Activated CD4-positive, alpha-beta T cell treated with anti-CD3 and anti-CD28 coated beads for 4 hours (primary cell): ENCODE measurements at places on chromosomes 2 and 18.

DNA sequence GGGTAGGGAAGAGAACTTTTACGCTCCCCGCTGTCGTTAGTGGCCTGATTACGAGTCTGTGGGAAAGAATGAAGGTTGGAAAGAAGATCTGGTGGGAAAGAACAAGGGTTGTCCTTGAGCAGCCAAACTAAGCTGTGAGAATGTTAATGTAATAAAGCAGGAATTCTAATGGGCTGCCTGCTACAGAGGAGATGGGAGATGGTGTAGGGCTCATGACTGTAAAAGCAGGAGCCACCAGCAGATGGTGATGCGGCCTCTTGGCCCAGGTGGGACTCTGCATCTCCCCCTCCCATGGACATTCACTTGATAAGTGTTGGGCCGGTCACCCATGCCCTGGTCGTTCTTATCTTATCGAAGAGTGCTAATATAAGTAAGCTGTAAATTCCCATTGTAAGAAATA lies 150.0 kb downstream of the NEDD4L start:
- no peak for DNase-seq

GRCh38 chr18:36867056-36867455 lies 38.1 kb downstream of the KIAA1328 start:
- DNase-seq = no peak

DNA sequence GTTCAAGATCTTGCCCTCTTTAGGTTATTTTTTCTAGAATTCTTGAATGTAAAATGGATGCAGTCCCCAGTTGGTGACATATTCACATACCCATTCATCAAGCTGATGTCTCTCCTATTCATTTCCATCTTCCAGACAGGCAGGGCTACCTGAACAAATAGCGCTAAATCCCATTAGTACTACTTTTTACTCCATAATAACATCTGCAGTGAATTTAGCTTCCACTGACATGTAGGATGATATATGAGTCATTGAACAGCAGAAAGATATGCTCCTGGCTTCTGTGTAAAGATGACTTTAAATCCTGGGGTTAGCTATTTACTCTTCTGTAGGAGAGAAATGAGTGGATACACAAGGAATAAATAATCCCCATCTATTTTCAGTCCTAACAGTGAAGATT lies 194.7 kb downstream of the RND3 start:
- no peak for DNase-seq

DNA sequence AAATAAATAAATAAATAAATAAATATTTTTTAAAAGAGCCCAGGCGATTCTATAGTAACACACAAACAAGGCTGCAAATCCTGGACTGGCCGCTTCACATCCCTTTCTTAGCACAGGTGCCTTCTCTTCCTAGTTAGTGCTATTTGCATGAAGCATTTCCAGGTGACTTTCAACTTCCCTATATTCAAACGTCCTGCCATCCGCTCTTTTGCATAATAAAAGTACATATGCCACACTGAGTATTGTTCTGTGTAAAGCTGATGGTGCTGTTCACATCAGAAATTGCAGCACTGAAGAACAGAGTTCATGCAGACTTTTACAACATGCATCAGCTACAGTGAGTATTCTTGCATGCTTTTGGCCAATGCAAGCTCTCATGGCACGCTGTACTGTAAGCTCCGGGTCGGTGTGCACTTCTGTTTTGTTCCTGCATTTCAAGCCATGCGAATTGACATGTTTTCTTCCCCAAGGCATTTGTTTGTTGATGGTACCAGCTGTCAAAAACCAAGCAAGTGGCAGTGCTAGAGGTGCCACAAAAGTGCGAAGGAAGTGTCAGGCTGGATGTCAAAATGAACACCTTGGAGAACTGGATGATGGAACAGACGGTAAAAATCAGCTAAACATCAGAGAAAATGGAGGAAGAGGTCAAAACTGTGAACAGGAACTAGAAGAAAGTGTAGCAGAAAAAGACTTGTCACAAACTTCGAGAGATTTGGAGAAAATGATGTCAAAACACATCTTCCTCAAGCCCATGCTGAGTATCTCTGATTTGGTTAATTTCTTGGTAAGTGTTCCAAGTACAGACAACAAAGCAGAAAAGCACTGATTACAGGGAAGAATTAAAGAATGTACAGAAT lies 25.5 kb upstream of the CEP68 start:
- DNase-seq = no peak

GRCh38 chr2:153074207-153074606 lies 355.8 kb downstream of the ARL6IP6 start:
- no peak for DNase-seq

- no peak for DNase-seq
These were observed 511.2 kb upstream of the FSIP2 start for GRCh38 chr2:185227391-185227790.

DNA sequence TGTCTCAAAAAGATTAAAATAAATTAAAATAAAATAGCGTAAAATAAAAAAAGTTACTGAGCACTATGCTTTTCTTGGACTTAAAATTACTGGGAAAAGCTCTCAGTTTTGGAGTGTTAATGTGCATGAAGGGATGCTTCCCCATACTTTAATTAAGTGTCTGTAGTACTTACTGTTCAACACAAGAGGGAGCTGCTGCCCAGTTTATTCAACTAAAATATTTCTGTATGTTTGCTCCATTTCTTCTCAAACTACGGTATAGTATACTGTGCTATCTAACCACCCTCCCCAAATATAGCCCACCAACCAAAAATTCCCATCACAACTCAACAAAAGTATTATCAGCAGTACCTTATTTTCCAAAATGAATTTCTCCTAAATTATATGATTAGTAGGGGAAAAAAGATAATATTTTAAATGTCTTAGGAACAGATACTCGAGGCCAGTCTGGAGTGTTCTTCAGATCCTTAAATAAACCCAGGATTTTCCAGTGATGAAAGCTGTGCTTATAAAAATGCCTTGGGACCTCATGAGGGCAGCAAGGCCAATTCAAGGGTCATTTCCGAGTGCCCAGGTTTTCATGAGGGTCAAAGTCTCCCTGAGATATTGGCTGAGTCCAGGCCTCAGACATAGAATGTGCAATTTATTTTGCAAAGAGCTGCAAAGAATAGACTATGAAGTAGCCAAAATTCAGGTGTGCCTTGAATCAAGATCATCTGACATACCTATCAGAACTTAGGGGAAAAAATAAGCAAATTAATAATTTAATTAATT lies 64.1 kb downstream of the CHRNA1 start:
- DNase-seq = peak; percentile 23

DNA sequence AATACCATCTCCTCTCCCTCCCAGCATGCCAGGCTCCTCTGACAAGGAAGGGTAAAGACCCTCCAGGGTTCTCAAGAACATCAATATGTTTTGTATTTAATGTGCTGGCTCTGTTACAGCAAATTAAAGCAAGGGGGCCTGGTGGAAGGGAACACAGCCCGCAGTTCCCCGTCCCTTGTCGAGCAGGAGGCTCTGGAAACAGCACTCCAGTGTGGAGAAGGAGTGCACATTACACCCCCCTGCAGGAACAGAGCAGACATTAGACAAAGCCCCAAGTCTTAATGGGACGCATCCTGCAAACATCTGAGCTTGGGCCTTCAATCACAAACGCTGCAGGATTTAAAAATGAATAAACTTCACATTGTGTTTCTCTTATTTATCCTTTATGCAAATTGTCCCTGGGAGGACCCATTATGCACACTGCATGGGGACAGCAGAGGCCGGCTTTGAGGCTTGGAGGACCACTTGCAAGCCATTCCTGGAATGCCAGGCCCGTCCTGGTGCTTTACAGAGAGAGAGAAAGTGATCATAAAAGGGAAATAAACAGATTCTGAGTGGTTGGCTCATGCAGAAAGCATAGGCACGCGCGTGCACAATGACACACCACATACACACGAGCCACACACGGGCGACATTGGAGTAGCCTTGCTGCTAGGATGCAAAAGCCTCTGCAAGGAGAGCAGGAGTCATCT lies 328.7 kb downstream of the SMAD2 start:
- no peak for DNase-seq

DNA sequence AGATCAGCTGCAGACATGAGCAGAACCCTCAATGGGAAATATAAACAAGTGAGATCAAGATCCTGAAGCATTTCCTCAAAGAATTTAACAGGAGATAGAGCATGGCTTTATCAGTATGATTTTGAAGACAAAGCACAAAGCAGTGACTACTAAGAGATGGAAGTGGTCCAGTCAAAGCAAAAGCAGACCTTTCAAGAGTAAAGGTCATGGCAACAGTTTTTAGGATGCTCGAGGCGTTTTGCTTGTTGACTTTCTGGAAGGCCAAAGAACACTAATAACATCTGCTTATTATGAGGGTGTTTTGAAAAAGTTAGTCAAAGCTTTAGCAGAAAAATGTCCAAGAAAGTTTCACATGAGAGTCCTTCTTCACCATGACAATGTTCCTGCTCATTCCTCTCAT lies 128.5 kb downstream of the KCNE4 start:
- no peak for DNase-seq

DNA sequence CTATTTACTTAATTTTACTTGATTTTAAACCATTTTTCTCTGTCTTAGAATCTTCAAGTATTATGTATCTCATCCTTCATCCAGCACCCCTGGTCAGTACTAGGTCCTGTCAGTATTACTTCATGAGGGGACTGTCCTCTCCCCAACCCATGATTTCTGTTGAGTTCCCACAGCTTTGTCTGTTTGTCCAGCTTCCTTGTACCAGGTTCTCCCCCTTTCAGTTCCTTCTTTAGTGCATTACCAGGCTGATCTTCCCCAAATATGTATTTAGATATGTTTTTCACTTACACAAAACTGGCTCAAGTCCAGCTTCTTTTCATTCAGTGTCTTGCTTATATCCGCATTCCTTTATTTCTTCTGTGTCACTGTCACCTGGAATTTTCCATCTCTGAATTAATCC lies 13.8 kb upstream of the TTC27 start:
- no peak for DNase-seq

GRCh38 chr2:26223018-26223417 lies 21.4 kb downstream of the HADHA start:
- no peak for DNase-seq

DNA sequence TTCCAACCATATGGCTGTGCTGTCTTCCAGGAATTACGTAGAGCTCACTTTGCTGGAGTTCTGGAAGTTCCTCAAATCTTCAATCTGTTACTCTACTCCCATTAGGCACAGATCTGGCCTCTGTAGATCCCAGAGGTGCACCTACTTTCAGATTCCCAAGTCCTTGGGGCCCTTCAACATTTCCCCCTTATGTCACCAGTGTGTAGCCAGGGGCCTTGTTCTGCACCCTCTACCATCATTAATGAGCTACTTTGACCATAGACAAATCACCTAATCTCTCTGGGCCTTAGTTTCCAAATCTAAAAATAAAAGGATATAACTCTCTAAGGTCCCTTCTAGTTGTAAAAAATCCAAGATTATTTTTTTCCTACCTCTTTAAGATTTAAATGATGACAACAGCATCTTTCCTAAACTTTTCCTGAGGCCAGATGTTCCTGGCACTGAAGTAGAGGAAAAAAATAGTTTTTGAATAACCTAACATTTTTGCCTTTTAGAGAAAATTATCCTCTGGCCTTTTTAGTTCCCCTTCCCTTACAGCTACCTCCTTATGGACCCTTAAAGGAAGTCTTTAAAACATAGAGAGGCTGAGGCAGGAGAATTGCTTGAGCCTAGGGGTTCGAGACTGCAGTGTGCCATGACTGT lies 31.0 kb upstream of the WIPF1 start:
- DNase-seq = no peak

DNA sequence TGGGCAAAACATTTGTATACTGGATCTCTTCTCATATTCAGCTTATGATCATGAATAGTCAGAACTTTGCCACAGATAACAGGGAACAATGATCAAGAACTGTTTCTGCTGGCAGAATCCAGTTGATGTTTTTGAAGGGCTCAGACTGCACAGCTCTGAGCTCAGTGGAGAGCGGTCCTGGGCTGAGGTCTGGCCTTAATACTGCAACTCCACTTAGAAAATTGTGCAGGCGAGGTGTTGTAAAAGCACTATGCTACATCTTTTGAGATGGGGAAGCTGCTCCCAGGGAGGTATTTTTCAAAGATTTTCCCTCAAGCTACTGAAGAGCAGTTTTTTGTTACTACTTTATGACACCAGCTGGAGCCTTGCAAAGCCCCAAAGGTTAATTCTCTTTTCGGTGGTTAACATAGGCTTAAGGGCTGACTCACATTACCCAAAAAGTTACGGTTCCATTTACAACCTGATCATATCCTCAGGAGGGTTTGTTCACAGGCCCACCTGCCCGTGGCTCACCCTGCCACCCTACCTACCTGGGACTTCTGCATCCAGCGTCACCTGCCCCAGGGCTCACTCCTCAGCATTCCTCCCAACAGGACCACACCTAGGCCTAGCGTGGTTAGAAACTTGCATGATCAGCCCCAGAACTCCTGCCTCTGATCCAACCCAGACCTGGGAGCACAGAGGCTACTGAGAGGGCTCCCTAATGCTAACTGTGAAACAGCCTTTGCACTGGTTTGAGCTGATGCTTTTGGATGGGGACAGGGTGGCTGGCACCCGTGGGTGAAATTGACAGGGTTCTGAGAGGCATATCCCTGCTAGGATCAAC lies 114.4 kb downstream of the NCK2 start:
- peak; percentile 47 for DNase-seq

DNA sequence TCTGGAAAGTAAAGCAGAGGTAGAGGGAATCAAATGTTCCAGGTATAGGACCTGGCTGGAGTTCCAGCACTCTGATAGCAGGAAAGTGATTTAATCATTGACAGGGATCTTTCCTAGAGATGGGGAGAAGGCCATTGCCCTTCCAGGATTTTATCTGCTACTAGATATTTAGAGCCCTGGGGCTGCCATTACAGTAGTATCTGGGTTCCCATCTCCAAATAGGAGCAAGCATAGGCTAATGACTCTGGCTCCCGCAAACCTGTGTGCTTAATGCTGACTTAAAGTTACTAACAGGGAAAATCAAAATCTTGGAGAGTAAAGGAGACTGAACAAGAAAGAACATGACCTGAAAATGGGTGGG lies 297.6 kb upstream of the CCDC68 start:
- DNase-seq = no peak

DNA sequence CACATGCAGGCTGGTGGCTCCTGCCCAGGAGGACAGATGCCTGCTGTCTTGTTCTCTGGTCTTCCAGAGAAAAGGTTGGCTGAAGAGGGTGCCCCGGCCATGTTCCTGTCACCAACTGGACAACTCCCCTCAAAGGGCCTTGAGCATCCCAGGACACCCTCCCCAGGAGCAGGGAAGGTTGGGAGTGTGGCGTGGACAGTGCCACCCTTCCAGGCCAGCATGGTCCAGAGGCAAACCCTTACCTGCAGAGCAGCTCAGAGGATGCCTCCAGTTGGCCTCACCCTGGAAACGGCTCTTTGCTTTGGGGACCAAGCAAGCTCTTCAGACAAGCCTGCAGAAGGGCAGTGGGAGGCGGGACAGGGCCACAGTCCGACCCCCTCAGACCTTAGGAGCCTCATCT lies 4.9 kb upstream of the GPC1 start:
- no peak for DNase-seq

DNA sequence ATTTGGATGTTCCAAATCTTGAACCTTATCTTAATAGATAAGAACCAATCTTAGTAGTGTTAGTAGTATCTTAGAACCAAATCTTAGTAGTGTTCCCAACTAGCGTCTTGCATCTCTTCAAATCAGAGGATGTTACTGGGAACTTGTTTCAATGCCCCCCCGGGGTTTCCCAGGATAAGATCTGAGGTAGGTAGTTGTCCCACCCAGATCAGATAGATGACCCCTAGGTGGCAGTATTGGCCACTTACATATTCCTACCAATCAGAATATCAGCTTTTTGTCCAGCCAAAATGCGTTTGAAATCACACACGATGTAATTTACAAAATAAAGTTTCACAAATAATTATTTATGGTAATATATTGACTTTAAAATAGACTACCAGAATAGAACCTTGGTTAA lies 314.8 kb downstream of the MBD2 start:
- DNase-seq = no peak
